HepG2 (cell line): ENCODE measurements at places on chromosomes 3 and 15. TPM values are rescaled to one million over a fixed set of nuclear protein-coding genes. Genes with fewer than 3 reads are reported as not detected.

DNA sequence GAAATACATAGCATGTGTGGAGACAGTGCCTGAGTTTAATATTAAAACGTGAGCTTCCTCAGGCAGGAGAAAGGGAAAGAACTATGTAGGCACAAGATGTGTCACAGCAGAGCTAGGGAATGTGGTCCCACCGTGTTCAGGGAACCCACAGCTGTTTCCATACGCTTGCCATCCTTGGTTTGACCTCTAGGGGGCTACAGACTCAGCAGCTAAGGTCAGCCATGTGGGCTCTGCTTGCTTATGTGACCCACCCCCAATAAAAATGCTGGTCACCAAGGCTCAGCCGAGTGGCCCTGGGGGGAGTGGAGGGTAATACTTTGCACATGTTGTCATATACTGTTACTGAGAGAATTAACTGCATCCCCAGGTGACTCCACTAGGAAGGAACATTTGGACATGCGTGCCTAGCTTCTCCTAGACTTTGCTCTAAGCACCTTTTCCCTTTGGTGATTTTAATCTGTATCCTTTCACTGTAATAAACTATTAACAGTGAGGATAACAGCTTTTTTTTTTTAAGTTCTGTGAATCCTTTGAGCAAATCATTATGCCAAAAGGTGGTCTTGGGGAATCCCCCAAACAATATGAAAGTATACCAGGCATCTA, 3.3 kb downstream of the TUBGCP5 start:
- peaks cover 7% of the 10 kb centered on the region for H3K36me3 ChIP-seq
- H3K27ac ChIP-seq = no peak overlapping the region
- no peaks in the 10 kb centered on the region; the same call in 1 of the 2 replicates for H3K27me3 ChIP-seq

DNA sequence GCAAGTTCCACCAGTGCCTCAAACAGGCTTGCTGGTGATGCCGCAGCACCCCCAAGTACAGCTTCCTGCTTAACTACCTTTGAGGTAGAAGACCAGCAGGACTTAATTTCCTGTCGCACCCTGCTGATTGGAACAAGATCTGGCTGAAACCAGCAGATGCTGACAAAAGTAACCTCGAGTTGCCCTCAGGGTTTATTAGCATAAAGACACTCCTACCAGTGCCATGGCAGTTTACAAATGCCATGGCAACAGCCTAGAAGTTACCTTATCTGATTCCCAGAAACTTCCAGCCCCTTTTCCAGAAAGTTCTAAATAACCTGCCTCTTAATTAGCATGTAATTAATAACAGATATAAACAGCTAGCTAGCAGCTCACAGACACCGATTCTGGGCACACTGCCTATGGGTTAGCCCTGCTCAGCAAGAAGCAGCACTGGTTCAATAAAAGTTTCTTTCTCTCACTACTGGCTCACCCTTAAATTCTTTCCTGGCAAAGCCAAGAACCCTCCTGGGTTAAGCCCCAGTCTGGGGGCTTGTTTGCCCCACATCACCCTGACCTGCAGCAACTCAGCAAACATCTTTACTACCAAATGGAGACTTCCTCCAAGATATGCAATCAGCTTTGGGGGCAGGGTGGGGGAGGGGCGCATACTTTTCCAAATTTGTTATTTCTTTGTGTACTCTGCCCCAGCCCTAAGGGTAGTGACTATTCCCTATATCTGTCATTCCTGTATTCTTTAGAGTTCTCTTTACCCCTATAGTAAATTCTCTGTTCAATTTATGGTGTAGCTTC, 54.2 kb downstream of the MAP4 start:
- no peaks in the 10 kb centered on the region for H3K27me3 ChIP-seq
- H3K4me1 ChIP-seq = peaks cover 55% of the 10 kb centered on the region
- H3K36me3 ChIP-seq = no peaks in the 10 kb centered on the region
- H3K27ac ChIP-seq = no peak overlapping the region
- no peak overlapping the region for H3K4me3 ChIP-seq
- no peak for DNase-seq

GRCh38 chr15:69679623-69680228, 227.1 kb downstream of the RPLP1 start:
- no peak overlapping the region for H3K4me3 ChIP-seq
- no peaks in the 10 kb centered on the region for H3K36me3 ChIP-seq
- no peak for DNase-seq

DNA sequence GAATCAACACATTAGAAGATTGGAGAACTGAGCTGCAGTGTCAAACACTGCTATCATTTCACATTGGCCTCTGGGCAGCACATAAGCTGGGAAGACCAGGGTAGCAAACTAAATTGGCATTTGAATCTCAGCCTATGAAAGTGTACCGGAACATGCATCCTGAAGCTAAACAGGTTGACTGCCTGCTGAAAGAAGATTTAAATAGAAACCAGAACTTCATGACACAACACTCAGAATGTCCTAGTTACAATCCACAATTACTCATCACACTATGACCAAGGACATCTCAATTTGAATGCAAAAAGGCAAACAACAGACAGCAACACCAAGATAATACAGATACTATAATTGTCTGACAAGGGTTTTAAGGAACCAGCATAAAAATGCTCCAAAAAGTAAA, 26.2 kb downstream of the TM2D3 start:
- peak overlapping the region; percentile 63 for H3K4me3 ChIP-seq
- DNase-seq = no peak
- H3K27me3 ChIP-seq = no peaks in the 10 kb centered on the region
- H3K4me1 ChIP-seq = peaks cover 33% of the 10 kb centered on the region
- H3K36me3 ChIP-seq = no peaks in the 10 kb centered on the region

DNA sequence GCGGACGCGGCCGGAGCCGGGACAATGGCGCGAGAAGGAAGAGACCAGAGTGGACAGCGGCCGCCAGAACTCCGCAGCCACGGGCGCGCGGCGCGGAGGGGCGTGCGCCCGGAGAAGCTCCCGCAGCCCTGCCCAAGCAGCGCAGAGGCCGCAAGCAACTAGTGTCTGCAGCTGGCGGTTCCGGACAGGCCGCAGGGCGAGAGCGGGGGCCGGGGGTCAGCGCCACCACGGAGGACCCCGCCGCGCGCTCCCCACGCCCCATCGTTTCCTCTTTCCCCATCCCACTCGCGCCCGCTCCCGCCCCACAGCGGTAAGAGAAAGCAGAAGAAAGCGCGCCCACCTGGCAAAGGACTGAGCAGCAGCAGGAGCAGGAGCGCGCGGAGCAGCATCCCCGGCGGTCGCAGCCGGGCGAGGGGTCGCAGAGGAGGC, 440 bp downstream of the PRTG start:
- H3K4me3 ChIP-seq = peak overlapping the region; percentile 81
- DNase-seq = no peak
- no peaks in the 10 kb centered on the region for H3K27me3 ChIP-seq
- peaks cover 44% of the 10 kb centered on the region for H3K4me1 ChIP-seq

DNA sequence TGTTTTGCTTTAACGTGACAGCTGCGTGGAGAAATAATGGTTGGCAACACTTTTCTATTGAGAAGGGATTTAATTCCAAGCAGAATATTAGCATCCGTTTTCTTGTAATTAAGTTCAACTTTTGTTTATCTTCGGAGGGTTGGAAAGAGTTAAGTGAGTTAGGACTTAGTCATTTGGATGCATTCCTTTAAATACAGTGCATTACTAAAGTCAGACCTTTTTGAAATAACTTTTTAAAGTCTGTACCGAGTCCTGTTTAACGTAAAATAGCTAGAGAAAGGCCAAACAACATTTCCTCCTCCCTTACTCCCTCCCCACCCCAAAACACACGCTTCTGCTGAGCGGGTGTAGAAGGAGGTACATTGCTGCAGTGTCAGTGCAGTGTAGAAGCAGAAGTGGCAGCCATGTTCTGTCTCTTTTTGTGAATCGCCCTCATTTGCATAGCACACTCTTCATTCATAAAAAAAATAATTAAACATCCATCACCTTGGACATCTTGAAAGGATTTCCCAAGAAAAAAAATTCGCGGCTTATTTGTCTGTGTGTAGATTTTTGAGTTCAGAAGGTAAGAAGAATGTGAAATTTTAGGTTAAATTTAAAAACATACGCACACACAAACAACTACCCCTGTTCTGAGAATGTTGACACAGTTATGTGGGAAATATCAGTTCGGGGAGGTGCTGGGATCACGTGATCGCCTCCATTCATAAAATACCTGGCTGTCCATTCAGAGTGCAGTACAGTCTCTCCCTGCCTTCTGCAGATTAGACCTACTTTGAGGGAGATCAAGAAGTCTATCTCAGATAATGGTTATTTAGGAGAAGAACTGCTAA, 1.6 kb downstream of the SPRED1 start:
- H3K4me3 ChIP-seq = peak overlapping the region; percentile 78
- no peaks in the 10 kb centered on the region for H3K36me3 ChIP-seq
- H3K4me1 ChIP-seq = peaks cover 38% of the 10 kb centered on the region
- DNase-seq = peak; percentile 69
- H3K27me3 ChIP-seq = no peaks in the 10 kb centered on the region; the same call in 2 of the 3 replicates
- H3K27ac ChIP-seq = peak overlapping the region; percentile 97

- H3K27me3 ChIP-seq = no peaks in the 10 kb centered on the region
- no peak overlapping the region for H3K4me3 ChIP-seq
- no peaks in the 10 kb centered on the region for H3K36me3 ChIP-seq
- H3K27ac ChIP-seq = no peak overlapping the region
Observed at GRCh38 chr3:188941103-188941502, 230.7 kb upstream of the TPRG1 start.

DNA sequence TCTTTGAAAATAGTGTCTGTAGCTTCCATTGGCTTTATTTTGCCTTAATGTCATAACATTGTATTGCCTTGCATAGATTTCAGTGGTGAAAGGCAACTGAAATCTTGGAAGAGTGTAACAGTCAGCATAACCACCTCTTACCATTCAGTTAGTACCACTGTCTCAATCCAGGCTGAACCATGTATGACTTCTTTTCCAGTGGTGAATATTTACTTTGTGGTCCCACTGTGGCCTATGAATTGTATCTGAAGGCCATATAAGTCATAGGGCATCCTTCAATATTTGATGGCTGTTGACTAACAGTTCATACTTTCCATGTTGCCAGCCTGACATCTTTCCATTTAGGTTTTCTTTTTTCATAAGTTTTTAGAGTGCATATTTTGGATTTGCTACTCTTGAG, 38.4 kb downstream of the MED12L start:
- H3K4me3 ChIP-seq = no peak overlapping the region
- no peaks in the 10 kb centered on the region for H3K27me3 ChIP-seq
- no peak overlapping the region for H3K27ac ChIP-seq
- no peaks in the 10 kb centered on the region for H3K36me3 ChIP-seq
- H3K4me1 ChIP-seq = no peaks in the 10 kb centered on the region

- H3K36me3 ChIP-seq = peaks cover 6% of the 10 kb centered on the region; the same call in 2 of the 3 replicates
- H3K27me3 ChIP-seq = no peaks in the 10 kb centered on the region
- no peak overlapping the region for H3K27ac ChIP-seq
Observed at GRCh38 chr3:188888321-188889053, 283.3 kb upstream of the TPRG1 start.

- H3K4me1 ChIP-seq = peaks cover 64% of the 10 kb centered on the region
- H3K4me3 ChIP-seq = no peak overlapping the region
- no peak for DNase-seq
- H3K36me3 ChIP-seq = no peaks in the 10 kb centered on the region
- H3K27me3 ChIP-seq = no peaks in the 10 kb centered on the region
- no peak overlapping the region for H3K27ac ChIP-seq
Observed at GRCh38 chr15:50247819-50248655, 17.5 kb downstream of the HDC start.

- DNase-seq = no peak
- H3K4me3 ChIP-seq = no peak overlapping the region
- peaks cover 37% of the 10 kb centered on the region for H3K4me1 ChIP-seq
- H3K36me3 ChIP-seq = no peaks in the 10 kb centered on the region
- no peak overlapping the region for H3K27ac ChIP-seq
Observed at GRCh38 chr3:30226601-30227151, 379.7 kb upstream of the TGFBR2 start.

- H3K4me3 ChIP-seq = no peak overlapping the region
- DNase-seq = no peak
- no peak overlapping the region for H3K27ac ChIP-seq
- H3K36me3 ChIP-seq = no peaks in the 10 kb centered on the region
- no peaks in the 10 kb centered on the region; the same call in 1 of the 2 replicates for H3K27me3 ChIP-seq
Observed at GRCh38 chr15:39025881-39026280, 461.3 kb upstream of the RASGRP1 start.

DNA sequence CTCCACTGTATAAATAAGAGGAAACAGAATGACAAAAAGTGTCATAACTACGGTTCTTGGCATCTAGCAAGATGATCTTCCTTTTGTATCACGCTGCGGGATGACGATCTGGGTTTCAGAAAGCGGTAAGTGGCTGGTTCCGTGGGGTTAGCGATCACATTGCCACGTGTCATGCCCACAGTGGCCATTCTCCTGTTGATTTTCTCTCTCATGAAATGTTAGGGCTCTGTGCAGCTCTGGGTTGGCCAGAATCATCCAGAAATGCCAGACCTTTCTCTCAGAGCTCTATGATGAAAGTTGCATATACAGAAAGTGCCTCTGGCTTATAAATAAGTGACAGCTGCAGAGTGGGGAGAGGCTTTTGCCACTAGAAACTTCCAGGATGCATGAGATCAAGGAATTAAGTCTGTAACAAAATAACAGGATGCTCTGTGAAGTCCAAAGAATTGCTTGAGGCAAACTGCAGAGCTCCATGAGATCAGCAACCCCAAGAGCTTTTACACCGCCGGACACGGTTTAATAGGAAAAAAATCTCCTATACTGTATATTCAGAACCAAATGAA, 71.6 kb downstream of the ABTB1 start:
- H3K36me3 ChIP-seq = no peaks in the 10 kb centered on the region
- peaks cover 3% of the 10 kb centered on the region for H3K27me3 ChIP-seq
- no peaks in the 10 kb centered on the region for H3K4me1 ChIP-seq
- H3K4me3 ChIP-seq = no peak overlapping the region
- no peak for DNase-seq
- no peak overlapping the region for H3K27ac ChIP-seq

GRCh38 chr15:72983801-72984545, 68.3 kb upstream of the NEO1 start:
- H3K27ac ChIP-seq = no peak overlapping the region
- no peaks in the 10 kb centered on the region for H3K4me1 ChIP-seq
- no peaks in the 10 kb centered on the region for H3K36me3 ChIP-seq
- no peak overlapping the region for H3K4me3 ChIP-seq
- DNase-seq = no peak
- H3K27me3 ChIP-seq = no peaks in the 10 kb centered on the region

DNA sequence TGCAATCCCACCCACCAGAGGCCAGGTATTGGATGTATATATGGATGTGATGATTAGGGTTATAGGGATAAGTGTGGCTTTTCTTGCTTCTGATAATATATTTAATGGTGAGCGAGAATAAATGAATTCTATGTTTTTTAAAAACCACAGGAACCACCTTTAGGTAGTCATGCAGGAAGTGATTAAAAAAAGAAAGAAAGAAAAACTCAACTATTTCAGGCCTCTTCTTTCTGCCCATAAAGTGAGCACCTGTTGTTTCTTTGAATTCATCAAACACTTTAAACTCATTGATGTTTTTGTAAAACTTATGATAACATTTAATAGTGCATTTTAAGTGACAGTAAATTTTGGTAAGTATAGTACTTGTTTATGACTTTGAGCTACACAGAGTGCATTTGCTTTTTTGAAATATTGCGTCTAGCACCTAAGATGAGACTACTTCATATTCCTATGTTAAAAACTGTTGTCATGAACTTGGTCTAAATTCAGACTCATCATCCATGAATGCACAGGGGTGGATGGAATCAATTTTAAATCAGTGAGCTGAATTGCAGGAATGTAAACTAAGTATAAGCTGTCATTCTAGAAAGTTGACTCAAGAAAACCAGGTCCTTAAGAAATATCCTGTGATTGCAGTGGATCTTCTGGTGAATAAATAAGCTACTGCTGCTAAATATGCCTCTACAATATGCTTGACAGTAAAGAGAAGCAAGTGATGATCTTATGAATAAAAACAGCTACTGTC, 764.4 kb upstream of the NECTIN3 start:
- H3K27ac ChIP-seq = no peak overlapping the region
- H3K27me3 ChIP-seq = no peaks in the 10 kb centered on the region; the same call in 1 of the 2 replicates
- no peak overlapping the region for H3K4me3 ChIP-seq
- no peaks in the 10 kb centered on the region for H3K36me3 ChIP-seq
- H3K4me1 ChIP-seq = no peaks in the 10 kb centered on the region

ATP10A gene
- 0.36 and 0.58 TPM in 2 replicates for total RNA-seq

SMARCC1 gene
- 53.6 and 58.4 TPM in 2 replicates for total RNA-seq

LRRIQ4 gene
- total RNA-seq = not detected in 2 replicates

RASGRP1 gene
- 0.07 TPM in 1 of 2 replicates, not detected in the other for total RNA-seq

IL5RA gene
- not detected in 2 replicates for total RNA-seq
